Lung microvascular endothelial cell (primary cell): ENCODE measurements at places on chromosomes 16 and 17. TPM values are rescaled to one million over a fixed set of nuclear protein-coding genes. Genes with fewer than 3 reads are reported as not detected.

- DNase-seq: no peak
These were observed 100.8 kb downstream of the IRF8 start for GRCh38 chr16:85999778-86000177.

- no peak for DNase-seq
These were observed 50.3 kb downstream of the RPH3AL start for GRCh38 chr17:302300-302698.

DNA sequence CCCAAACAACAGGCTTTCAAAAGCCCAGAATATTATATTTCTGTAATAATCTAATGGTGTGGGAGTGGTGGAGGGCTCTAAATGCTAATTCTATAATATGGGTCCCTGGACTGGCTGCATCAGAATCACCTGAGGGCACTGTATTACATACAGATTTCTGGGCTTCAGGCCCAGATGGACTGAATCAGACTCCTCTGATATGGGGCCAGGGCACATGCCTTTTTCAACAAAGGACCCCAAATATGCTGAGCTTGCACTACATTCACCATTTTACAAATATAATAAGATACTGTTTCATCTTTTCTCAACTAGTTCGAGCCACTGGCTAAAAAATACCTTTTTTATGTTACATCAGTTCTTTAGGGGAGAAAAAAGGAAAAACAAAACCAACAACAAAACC, 309.7 kb downstream of the MAP2K6 start:
- no peak for DNase-seq

- DNase-seq: peak; percentile 30
These were observed 53.5 kb downstream of the SREBF1 start for GRCh38 chr17:17783116-17783824.

DNA sequence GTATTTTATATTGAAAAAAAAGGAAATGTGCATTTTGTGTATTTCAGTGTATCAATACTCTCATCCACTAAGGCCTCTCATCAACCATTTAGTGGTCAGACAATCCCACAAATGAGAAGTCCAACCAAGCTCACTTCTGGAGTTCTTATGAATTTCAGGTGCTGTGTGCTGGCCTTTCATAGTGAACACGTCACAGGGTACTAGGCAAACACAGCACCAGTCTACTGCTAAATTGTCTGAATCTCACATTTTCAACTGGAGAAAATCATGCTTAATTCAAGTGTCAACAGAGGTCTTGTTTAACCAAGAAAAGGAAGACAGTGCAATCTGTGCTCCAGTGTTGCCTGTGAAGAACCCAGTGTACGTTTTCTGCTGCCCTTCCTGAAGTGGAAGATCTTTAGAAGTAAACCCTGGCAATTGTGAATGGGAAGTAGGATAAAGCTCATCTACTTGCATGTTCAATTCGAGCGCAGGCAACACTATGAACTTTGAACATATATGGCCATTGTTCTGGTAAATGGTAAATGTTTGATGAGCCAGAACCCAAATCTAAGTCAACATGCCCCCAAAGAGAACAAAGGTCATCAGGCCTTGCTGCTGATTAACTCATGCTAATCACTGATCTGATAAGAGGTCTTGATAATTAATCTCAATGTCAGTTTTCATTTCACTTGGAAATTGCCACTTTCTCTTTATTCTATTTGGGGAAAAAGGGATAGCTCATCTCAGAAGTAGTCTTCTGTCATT, 439.2 kb upstream of the SOX9 start:
- DNase-seq: no peak

LPO gene
- total RNA-seq: not detected in 2 replicates
